ENCODE measurements at places on chromosomes 4 and X. TPM values are rescaled to one million over a fixed set of nuclear protein-coding genes. Genes with fewer than 3 reads are reported as not detected.

DNA sequence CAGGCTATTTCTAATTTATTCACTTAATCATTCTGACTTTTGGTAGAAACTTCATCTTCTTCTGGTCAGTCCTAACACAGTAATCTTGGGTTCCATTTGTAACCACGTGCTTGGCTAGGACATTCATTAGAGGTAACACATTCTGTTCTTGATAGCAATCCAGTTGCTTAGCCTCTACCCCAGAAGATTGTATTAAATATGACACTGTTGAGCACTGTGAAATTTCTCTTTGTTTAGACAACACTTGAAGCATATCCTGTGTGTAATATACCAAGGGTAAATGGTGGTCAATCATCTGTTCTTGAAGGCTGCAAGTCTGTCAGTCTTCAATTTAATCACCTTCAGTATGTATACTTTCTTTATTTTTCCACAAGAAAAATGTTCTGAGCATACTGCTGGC is 523.0 kb downstream of the ANKRD50 start:
- no peak overlapping the region for H3K4me3 ChIP-seq
- no peak overlapping the region for H3K27ac ChIP-seq
- no peaks in the 10 kb centered on the region for H3K4me1 ChIP-seq
- no peaks in the 10 kb centered on the region for H3K27me3 ChIP-seq
- no peaks in the 10 kb centered on the region for H3K36me3 ChIP-seq

- no peaks in the 10 kb centered on the region for H3K27me3 ChIP-seq
- H3K27ac ChIP-seq, result no peak overlapping the region
- no peaks in the 10 kb centered on the region for H3K4me1 ChIP-seq
- no peaks in the 10 kb centered on the region for H3K36me3 ChIP-seq
- DNase-seq, result no peak
- no peak overlapping the region for H3K4me3 ChIP-seq
Observed at GRCh38 chrX:153395613-153396319, 5.4 kb downstream of the PNMA6E start.

DNA sequence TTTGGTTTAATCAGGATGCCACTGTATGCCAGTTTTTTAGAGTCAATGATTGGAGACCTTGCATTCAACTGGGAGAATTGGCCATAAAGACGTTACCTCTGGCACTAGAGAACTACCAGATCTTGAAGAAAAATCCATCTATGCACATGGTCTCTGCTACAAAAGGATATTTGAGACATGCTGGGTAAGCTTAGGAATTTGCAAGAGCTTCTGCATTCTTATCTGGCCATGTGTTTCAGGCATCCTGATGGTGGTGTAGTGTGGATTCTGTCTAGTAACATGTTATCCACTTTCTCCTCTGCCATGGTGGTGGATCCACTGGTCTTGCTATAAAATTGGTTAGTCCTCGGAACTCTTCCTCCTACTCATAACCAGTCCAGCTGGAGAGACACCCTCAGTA is 185.3 kb upstream of the WDFY3 start:
- no peak for DNase-seq
- H3K27me3 ChIP-seq, result no peaks in the 10 kb centered on the region
- no peaks in the 10 kb centered on the region for H3K36me3 ChIP-seq
- no peak overlapping the region for H3K4me3 ChIP-seq
- no peaks in the 10 kb centered on the region for H3K4me1 ChIP-seq

DNA sequence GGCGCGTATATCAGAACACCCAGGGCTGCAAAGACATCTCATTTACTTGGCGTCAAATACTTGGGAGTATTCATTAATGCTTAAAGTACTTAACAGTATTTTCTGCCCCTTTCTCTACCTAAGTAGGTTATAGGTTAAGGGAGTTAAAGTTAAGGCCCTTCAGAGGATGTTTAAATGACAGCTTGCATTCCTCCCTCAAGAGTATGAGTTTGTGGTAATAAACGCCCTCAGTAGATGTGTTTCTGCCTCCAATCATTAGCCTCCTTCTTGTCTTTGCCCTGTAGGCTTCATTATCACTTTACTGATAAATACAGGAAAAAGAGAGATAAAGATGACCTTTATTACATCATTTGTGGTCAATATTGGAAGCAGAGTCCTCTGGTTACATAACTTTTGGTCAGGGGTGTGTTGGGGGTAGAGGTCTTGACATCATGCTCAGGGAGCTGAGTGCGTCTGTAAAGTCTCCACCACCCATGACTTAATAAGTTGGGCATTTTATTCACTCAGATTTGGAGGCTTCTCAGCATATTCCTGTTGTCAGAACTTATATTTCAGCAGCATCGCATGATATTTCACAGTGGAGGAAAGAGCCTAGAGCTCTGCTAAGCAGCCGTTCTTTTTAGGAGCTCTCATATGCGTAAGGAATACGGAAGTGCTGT is 145.9 kb downstream of the CPE start:
- no peak overlapping the region for H3K27ac ChIP-seq
- no peaks in the 10 kb centered on the region for H3K36me3 ChIP-seq
- DNase-seq, result no peak
- no peaks in the 10 kb centered on the region for H3K27me3 ChIP-seq

EVC gene
- total RNA-seq, result 24.3 TPM

F8 gene
- total RNA-seq, result 37.5 TPM

SMIM10L2A gene
- 1.7 TPM for total RNA-seq
